Coronary artery (tissue), 2 donors: ENCODE measurements at places on chromosomes 6 and 20.

GRCh38 chr6:14713966-14714631, 531.8 kb upstream of the JARID2 start:
- DNase-seq = no peak

GRCh38 chr6:152697634-152698033, at the start of gene MYCT1:
MYCT1 (plus strand) TSS chr6:152697897; CDS start chr6:152697903, 6 bp downstream.
- no peak for DNase-seq

DNA sequence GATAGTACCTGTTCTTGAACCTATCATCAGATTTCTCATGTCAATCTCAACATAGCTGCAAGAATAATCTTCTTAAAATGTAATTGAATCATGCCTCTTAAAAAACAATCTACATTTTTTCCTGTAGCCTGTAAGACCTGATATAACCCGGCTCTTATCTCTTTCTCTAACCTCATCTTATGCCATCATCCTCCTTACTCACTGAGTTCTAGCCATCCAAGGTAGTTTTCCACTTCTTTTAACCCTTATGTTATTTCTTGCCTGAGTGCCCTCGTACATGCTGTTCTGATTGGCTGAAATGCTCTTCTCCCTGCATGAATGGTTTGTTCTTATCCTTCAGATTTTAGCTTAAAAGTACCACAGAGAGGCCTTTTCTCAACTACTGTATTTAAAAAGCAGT, 16.4 kb downstream of the SLC17A5 start:
- no peak for DNase-seq

GRCh38 chr6:105810105-105810921, 275.8 kb upstream of the PRDM1 start:
- no peak for DNase-seq

- no peak for DNase-seq
Measured at GRCh38 chr6:39430871-39431523, 108.5 kb upstream of the KCNK16 start.

GRCh38 chr20:17969884-17970409, 1.1 kb downstream of the MGME1 start:
- DNase-seq = no peak
